Transverse colon (tissue), 4 donors: ENCODE measurements at places on chromosomes 2 and 18. TPM values are rescaled to one million over a fixed set of nuclear protein-coding genes. Genes with fewer than 3 reads are reported as not detected.

DNA sequence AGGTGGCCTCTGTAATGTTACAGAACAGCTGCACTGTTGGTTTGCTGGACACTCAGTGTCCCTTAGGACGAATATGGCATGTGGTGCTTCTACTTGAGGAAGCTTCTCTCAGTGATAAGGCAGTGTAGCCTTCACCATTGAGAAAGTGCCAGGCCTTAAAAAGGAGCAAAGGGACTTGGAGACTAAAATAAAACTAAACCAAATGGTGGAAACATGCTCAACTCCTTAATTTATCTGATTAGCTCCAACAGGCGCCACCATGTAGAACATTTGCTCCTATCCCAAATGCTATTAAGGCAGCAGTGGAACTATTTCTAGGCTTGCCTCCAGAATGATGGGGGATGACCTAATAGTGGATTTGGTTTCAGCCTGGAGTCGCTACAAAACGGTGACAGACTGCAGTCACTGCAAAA, 77.5 kb upstream of the MYL1 start:
- DNase-seq, result no peak
- H3K27ac ChIP-seq, result no peak overlapping the region
- H3K36me3 ChIP-seq, result no peaks in the 10 kb centered on the region
- H3K27me3 ChIP-seq, result no peaks in the 10 kb centered on the region

DNA sequence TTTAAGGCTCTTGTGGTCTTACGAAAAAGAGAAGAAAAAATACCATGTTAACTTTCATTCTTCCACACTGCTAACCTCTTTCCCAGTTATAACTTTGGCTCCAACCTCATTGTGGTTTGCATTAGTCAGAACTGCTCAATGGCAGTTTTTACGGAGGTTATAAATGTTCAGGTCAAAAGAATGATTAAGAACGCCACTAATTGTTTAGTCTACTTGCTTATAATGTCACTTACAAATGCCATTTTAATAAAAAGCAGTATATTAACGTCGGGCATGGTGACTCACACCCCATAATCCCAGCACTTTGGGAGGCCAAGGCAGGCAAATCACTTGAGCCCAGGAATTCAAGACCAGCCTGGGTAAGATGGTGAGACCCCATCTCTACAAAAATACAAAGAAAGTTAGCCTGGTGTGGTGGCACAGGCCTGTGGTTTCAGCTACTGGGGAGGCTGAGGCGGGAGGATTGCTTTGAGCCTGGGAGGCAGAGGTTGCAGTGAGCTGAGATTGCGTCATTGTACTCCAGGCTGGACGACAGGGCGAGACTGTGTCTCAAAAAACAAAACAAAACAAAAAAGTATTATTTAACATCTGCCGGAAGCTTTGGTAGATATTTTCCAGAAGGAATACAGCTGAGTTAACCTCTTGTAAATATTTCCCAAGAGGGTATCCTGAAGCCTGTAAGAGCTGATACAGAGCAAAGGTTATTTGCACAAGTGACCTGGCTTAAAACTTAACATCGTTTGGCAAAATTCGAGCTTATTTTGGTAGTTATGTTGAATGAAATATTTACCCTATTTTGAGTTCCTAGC, 5.1 kb downstream of the AGPS start:
- H3K27ac ChIP-seq, result peak overlapping the region; percentile 48
- no peaks in the 10 kb centered on the region for H3K36me3 ChIP-seq
- DNase-seq, result peak; percentile 19
- no peaks in the 10 kb centered on the region for H3K27me3 ChIP-seq

COL4A4 gene
- 1.7 TPM for total RNA-seq

CCDC141 gene
- 3.5 TPM for total RNA-seq

- H3K36me3 ChIP-seq, result peaks cover 26% of the 10 kb centered on the region
- H3K27ac ChIP-seq, result no peak overlapping the region
- no peaks in the 10 kb centered on the region for H3K4me1 ChIP-seq
- no peak for DNase-seq
- H3K27me3 ChIP-seq, result no peaks in the 10 kb centered on the region
Measured at GRCh38 chr2:190929919-190930318, 49.3 kb downstream of the GLS start.

REG1A gene
- total RNA-seq, result not detected

MOGAT1 gene
- 0.80 TPM for total RNA-seq

CCDC93 gene
- total RNA-seq, result 70.8 TPM
